ENCODE measurements at places on chromosomes 7 and 10. TPM values are rescaled to one million over a fixed set of nuclear protein-coding genes. Genes with fewer than 3 reads are reported as not detected.
A peak's percentile ranks its signal among the peaks of the same experiment; 100 is the strongest.

DNA sequence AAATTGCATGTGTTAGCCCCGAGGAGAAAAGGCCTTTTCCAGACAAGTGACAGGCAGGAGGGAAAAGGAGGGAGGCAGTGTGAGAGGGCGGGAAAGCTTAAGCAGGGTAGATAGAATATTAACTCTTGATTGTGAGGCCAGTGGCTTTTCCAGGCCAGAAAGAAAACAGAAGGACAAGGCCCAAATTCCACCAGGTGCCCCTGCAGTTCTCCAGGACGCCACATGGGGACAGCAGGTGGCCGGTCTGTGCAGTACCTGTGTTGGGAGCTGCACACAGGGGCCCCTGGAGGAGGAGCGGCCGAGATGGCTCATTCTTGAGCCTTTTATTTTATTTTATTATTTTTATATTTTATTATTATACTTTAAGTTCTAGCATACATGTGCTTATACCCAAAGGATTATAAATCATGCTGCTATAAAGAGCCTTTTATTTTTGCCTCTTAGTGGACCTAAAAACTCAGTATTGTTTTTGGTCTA, 141.3 kb upstream of the KLF14 start:
- H3K4me1 ChIP-seq: no peaks in the 10 kb centered on the region
- no peaks in the 10 kb centered on the region for H3K36me3 ChIP-seq
- H3K27me3 ChIP-seq: no peaks in the 10 kb centered on the region
- no peak overlapping the region for H3K4me3 ChIP-seq
- no peak overlapping the region for H3K27ac ChIP-seq
- no peak for DNase-seq

GRCh38 chr10:16408379-16408778, 28.4 kb upstream of the PTER start:
- H3K36me3 ChIP-seq: no peaks in the 10 kb centered on the region
- H3K4me3 ChIP-seq: no peak overlapping the region
- no peak for DNase-seq
- H3K4me1 ChIP-seq: no peaks in the 10 kb centered on the region
- no peaks in the 10 kb centered on the region for H3K27me3 ChIP-seq

DNA sequence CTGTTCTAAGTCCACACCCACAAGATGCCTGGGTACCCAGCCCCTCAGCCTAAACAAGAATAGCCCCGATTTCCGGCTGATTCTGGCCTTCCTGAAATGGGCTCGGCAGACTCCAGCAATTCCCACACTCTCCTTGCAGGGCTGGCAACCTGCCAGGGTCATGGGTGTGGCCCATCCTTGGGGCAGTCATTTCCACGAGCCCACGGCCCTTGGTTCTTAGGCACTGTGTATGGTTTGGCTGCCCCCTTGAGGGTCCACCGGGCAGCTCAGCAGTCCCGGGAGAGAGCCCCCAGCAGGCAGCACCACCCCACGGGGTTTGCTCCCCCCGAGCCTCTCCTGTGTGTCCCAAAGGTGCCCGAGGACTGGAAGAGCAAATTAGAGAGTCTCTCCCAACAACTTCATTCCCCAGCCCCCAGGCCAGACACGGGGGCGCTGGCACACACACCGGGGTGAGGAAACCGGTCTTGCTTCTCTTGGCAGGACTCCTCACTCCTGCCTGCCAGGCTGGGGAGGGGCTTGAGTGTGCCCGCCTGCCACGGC, 142.2 kb downstream of the EMX2 start:
- peak; percentile 49 for DNase-seq
- no peaks in the 10 kb centered on the region for H3K36me3 ChIP-seq
- H3K27ac ChIP-seq: no peak overlapping the region
- H3K4me3 ChIP-seq: no peak overlapping the region
- no peaks in the 10 kb centered on the region for H3K4me1 ChIP-seq

- peak; percentile 34 for DNase-seq
- H3K36me3 ChIP-seq: no peaks in the 10 kb centered on the region
- no peaks in the 10 kb centered on the region for H3K4me1 ChIP-seq
- H3K27me3 ChIP-seq: no peaks in the 10 kb centered on the region
These were observed 172.7 kb downstream of the PLXNA4 start for GRCh38 chr7:132403465-132404110.

DNA sequence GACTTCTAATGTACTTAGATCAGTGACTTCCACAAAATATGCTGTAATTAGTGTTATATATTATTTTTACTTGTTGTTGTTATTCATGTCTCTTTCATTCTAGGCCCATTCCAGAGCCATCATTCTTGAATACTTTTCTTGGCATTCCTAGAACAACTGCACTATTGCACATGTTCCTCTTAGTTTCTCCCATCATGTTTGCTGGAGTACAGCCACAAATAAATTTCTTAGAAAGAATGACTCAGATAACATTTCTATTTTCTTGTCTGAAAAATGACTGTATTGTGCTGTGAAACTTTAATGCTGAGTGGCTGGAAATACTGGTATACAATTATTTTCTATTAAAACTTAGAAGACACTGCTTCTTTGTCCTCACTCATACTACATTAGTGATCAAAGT, 651.0 kb upstream of the STEAP1 start:
- H3K36me3 ChIP-seq: no peaks in the 10 kb centered on the region
- no peak overlapping the region for H3K4me3 ChIP-seq
- no peaks in the 10 kb centered on the region for H3K4me1 ChIP-seq
- no peak overlapping the region for H3K27ac ChIP-seq
- H3K27me3 ChIP-seq: no peaks in the 10 kb centered on the region

DNA sequence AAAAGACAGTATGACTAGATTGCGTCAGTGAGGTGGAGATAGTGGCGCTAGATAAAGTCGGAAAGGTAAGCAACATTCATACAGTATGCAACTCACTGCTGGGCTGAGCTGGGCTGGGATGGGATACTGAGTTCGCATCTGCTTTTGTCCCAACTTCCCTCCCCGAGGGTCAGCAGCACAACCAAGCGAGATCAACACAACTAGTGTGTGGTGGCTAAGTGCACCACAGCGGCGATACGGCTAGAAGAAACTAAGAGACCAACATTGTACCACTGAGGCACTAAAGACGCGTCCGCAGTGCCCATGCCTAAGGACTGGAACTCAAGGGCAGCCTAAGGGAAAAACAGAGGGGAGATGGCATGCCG, 467 bp downstream of the EXOSC1 start:
- peak overlapping the region; percentile 68 for H3K27ac ChIP-seq
- DNase-seq: no peak
- no peaks in the 10 kb centered on the region for H3K36me3 ChIP-seq
- H3K27me3 ChIP-seq: no peaks in the 10 kb centered on the region
- H3K4me1 ChIP-seq: no peaks in the 10 kb centered on the region

- H3K4me3 ChIP-seq: no peak overlapping the region
- no peak overlapping the region for H3K27ac ChIP-seq
- H3K36me3 ChIP-seq: no peaks in the 10 kb centered on the region
- H3K27me3 ChIP-seq: no peaks in the 10 kb centered on the region
- H3K4me1 ChIP-seq: no peaks in the 10 kb centered on the region
- no peak for DNase-seq
These were observed 527.3 kb upstream of the SEMA3D start for GRCh38 chr7:85714043-85714578.

- H3K27me3 ChIP-seq: no peaks in the 10 kb centered on the region
- no peak overlapping the region for H3K4me3 ChIP-seq
- peak overlapping the region; percentile 86 for H3K27ac ChIP-seq
- H3K4me1 ChIP-seq: no peaks in the 10 kb centered on the region
These were observed 14.3 kb downstream of the TACR2 start for GRCh38 chr10:69402386-69402785.

- H3K27ac ChIP-seq: no peak overlapping the region
- no peak for DNase-seq
- no peaks in the 10 kb centered on the region for H3K4me1 ChIP-seq
- H3K4me3 ChIP-seq: no peak overlapping the region
- no peaks in the 10 kb centered on the region for H3K36me3 ChIP-seq
These were observed 38.6 kb downstream of the RSBN1L start for GRCh38 chr7:77734659-77735421.

DNA sequence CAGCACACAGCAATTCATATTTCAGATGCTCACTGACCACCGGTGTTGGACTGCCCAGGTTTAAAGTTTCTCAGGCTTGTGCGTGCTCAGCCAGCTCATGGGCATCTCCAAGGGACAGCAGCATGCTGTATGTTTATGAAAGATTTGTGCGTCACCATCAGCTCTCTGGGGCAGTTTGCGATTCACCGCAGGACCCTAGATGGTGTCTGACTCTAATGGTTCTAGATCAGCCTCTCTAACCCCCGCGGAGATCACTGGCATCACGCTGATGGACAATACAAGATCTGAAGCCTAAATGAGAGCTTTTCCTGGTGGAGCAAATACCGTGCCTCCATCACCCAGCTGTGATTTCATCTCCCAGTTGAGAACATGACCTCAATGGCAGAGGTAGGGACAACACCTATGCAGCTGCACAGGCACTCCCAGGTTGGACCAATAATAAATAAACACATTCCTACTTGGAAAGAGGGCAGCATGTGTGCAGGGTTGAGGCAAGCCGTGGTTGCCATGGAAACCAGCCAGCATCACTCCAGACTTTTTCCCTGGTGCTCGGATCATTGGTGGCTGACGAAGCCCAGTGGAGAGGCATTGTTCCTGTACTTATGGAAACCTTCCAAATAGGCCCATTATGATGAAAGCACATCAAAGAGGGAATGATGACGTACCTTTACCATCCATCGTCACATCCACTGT, 253.6 kb downstream of the KCNMA1 start:
- DNase-seq: no peak
- no peak overlapping the region for H3K4me3 ChIP-seq
- no peak overlapping the region for H3K27ac ChIP-seq

GRCh38 chr10:68074031-68074774, 880 bp downstream of the HERC4 start:
- H3K36me3 ChIP-seq: no peaks in the 10 kb centered on the region
- peak overlapping the region; percentile 98 for H3K27ac ChIP-seq
- H3K4me1 ChIP-seq: peaks cover 14% of the 10 kb centered on the region
- no peaks in the 10 kb centered on the region for H3K27me3 ChIP-seq
- peak overlapping the region; percentile 89 for H3K4me3 ChIP-seq

GRCh38 chr10:58992830-58993460, 183.5 kb upstream of the PHYHIPL start:
- H3K4me3 ChIP-seq: no peak overlapping the region
- H3K27me3 ChIP-seq: no peaks in the 10 kb centered on the region
- no peak for DNase-seq
- no peaks in the 10 kb centered on the region for H3K4me1 ChIP-seq
- no peak overlapping the region for H3K27ac ChIP-seq
- no peaks in the 10 kb centered on the region for H3K36me3 ChIP-seq

GRCh38 chr10:70584366-70584765, 18.2 kb downstream of the PRF1 start:
- H3K27me3 ChIP-seq: no peaks in the 10 kb centered on the region
- no peaks in the 10 kb centered on the region for H3K4me1 ChIP-seq
- no peaks in the 10 kb centered on the region for H3K36me3 ChIP-seq
- H3K4me3 ChIP-seq: no peak overlapping the region
- DNase-seq: no peak

DNA sequence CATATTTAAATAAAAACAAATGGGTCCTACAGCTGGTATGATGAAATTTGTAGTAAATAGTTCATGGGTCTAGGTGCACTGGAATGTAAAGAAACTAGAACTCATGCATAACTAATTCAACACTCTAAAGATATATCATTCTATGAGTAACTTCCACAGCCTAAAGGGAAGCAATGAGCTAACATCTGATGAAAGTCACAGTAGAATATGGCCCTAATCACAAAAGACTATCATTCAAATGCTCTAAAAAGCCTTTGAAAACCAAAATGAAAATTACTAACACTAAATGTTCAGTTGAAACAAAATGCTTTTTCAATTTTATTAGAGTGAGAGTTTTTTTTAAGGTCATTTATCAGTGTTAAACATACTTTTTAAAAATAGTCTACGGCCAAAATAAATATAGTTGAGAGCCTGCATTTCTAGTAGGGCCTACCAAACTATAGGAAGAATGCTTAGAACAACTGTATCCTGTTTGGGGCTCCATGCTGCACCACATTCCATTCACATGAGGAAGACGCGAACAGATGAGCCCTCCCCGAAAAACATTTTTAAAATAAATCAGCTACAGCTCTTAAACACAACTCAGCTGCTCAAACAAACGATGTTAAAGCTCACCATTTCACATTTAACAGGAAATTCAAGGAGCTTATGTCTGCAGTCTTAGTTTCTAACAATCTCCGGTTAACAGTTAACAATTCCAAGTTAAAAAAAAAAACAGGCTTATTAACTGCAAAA, 134.5 kb downstream of the NRBF2 start:
- H3K36me3 ChIP-seq: no peaks in the 10 kb centered on the region
- H3K4me1 ChIP-seq: peaks cover 3% of the 10 kb centered on the region
- H3K27ac ChIP-seq: peak overlapping the region; percentile 90
- H3K27me3 ChIP-seq: no peaks in the 10 kb centered on the region
- peak overlapping the region; percentile 54 for H3K4me3 ChIP-seq

GRCh38 chr10:70935631-70936030, 47.3 kb upstream of the PCBD1 start:
- H3K4me3 ChIP-seq: no peak overlapping the region
- no peaks in the 10 kb centered on the region for H3K36me3 ChIP-seq
- no peak overlapping the region for H3K27ac ChIP-seq

GRCh38 chr10:34702982-34703381, 112.1 kb downstream of the PARD3 start:
- H3K4me1 ChIP-seq: peaks cover 9% of the 10 kb centered on the region
- H3K27ac ChIP-seq: peak overlapping the region; percentile 57
- no peak overlapping the region for H3K4me3 ChIP-seq
- H3K27me3 ChIP-seq: no peaks in the 10 kb centered on the region

GRCh38 chr7:121182902-121183301, 145.9 kb upstream of the WNT16 start:
- H3K4me3 ChIP-seq: no peak overlapping the region
- H3K27ac ChIP-seq: no peak overlapping the region
- no peak for DNase-seq
- H3K36me3 ChIP-seq: no peaks in the 10 kb centered on the region
- no peaks in the 10 kb centered on the region for H3K27me3 ChIP-seq

MACROH2A2 gene
- total RNA-seq: 13.1 TPM

NEBL gene
- total RNA-seq: 1.2 TPM

AKR1C3 gene
- 6.0 TPM for total RNA-seq

CXCL12 gene
- 49.4 TPM for total RNA-seq

LBX1 gene
- not detected for total RNA-seq

HACD1 gene
- total RNA-seq: 2.6 TPM

HYAL4 gene
- total RNA-seq: not detected

CALML3 gene
- not detected for total RNA-seq

MKI67 gene
- under 0.01 TPM for total RNA-seq

SLC16A9 gene
- 10.5 TPM for total RNA-seq

GBX1 gene
- total RNA-seq: not detected

SPDYE9 gene
- total RNA-seq: not detected

Measured in uterus (tissue), 4 donors.